Activated CD4-positive, alpha-beta T cell treated with anti-CD3 and anti-CD28 coated beads, Interleukin-2, amount 50 U/mL, for 4 hours (primary cell): ENCODE measurements at places on chromosomes 7 and 10.
A peak's percentile ranks its signal among the peaks of the same experiment; 100 is the strongest.

- DNase-seq, result no peak
These were observed 145.3 kb downstream of the DIP2C start for GRCh38 chr10:543862-544822.

GRCh38 chr7:130356121-130356875, 11.7 kb downstream of the CPA5 start:
- no peak for DNase-seq

- no peak for DNase-seq
These were observed 3.8 kb downstream of the MCM10 start for GRCh38 chr10:13165177-13165576.

GRCh38 chr7:1377111-1377909, 82.0 kb downstream of the MICALL2 start:
- no peak for DNase-seq

- no peak for DNase-seq
These were observed 8.2 kb downstream of the ZCCHC24 start for GRCh38 chr10:79437111-79437814.

DNA sequence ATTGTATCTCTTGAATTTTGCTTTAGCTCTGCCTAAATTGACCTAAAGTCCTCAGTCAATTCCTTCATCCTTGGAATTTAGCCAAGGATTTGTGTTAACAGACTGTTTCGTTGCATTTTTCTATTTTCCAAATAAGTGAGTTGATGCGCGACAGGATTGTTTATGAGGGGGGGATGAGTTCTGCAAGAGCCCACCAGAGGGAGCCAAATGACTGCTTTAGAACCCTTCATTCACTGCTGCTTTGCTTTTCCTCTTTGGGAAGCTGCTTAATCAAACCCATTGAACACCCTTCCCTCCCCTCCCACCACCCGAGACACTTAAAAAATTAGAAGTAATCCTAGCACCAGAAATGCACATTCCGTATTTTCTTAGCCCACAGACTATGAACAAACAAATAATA, 33.7 kb upstream of the PTF1A start:
- peak; percentile 20 for DNase-seq

GRCh38 chr7:86574006-86574405, 69.7 kb upstream of the GRM3 start:
- no peak for DNase-seq

- DNase-seq, result no peak
These were observed 165.0 kb upstream of the HDAC9 start for GRCh38 chr7:18330548-18330947.

DNA sequence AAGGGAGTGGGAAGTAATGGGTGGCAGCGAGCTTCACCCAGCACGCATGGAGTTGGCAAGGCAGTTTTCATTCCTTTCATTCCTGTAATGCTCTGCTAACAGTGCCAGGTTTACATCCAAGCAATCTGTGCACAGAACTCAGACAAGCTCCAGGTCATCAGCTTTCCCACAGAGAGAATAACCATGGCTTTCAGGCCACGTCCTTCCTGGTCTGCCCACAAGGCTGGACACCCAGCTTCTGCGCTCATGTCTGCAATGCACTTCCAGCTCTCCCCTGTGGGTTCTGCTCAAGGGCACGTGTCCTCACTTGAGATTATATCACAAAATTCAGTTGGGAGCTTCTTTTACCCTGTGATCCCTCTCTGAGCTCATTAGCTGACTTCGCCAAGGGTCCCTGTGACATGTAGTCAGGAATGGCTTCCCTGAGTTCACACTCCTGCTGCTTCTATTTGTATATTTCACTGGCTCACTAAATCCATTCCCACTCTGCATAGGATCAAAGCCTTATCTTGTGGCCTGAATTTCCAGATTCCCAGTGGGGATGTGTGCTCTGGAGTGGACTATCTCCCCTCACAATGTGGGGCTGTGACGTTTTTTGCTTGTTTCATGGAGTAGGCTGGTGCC, 18.6 kb downstream of the AKR1C2 start:
- DNase-seq, result no peak

DNA sequence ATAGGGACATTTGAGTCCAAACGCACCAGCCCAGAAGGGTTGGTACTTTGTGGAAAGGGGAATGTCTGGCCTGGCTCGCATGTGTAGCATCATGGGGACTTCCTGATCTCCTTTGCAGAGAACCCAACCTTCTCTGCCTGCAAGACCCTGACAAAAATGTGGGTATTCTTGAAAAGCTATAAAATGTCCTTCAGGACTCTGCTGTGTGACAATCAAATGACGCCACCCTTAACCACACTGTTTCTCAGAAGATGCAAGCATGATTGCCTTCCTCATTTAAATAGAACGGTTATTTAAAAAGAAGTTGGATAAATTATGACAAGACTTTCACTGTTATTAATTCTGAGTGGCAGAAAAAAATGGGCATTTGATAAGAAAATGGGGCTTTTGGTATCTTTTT, 15.1 kb upstream of the GPR15LG start:
- DNase-seq, result no peak

- no peak for DNase-seq
These were observed 62.7 kb downstream of the CUZD1 start for GRCh38 chr10:122782911-122783310.

- no peak for DNase-seq
These were observed 24.1 kb downstream of the ABRAXAS2 start for GRCh38 chr10:124825702-124826101.

DNA sequence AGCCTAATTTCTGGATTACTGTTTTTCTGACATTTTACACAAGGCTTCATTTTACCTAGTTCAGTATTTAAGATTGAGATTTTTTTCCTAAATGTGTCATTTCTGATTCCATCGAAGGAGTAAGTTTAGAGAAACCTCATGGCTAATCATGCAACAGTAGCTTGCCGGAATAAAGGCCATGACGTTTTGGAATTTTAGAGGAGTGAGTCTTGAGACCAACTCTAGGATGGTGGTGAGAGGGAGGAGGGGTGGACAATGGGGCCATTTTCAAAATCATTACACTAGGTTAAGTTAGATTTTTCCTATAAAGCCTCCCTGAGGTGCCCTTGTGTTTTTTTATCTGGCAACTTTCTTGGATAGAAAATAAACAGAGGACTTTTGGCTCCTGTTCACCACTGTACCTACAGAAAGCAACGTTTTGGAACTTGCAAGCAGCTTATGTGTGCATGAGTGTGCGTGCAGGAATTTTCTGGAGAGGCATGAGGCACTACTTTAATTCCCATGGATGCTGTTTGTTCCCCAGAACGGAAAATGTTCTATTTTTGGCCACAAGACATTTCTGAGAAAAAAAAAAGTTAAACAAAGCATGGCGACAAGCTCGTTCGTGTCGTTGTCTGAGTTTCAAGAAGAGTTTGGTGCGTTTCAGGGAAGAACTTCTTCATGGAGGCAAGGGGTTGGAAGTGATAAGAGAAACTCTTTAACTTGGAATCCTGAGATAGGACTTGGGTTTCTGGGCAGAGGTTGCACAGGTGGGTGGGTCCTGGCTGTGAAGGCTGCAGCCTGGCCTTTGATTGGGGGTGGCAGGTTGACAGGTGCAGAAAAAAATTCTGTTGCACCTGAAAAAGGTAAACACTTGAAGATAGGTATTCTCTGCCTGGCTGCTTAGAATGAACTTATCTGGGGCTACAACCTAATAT, 178.1 kb downstream of the PTEN start:
- DNase-seq, result no peak

DNA sequence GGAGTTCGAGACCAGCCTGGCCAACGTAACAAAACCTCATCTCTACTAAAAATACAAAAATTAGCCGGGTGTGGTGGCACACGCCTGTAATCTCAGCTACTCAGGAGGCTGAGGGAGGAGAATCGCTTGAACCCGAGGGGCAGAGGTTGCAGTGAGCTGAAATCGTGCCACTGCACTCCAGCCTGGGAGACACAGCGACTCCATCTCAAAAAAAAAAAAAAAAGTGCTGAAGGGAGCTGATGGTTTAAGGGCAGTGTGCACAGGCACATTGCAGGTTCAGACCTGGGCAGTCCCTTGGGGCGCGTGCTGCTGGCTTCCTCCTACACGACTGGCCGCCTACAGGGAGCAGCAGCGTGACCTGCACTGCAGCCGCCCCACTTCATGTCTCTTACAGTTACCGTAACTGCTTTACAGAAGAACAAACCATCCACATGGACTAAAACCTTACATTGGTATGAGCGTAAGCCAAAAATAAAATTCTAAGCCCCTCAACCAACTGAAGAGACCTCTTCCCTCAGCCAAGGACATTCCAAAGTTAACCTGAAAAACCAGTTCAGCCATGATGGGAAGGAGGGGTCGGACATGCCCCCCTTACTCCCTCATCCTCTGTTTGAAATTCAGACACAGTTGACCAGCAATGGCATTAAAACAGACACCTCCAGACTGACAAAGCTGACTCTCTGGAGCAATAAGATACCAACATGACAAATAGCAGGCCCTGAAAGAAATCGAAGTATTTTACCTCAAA, 262.2 kb downstream of the ZMYND11 start:
- no peak for DNase-seq

- no peak for DNase-seq
These were observed 165.6 kb upstream of the PRR15 start for GRCh38 chr7:29398011-29398410.

DNA sequence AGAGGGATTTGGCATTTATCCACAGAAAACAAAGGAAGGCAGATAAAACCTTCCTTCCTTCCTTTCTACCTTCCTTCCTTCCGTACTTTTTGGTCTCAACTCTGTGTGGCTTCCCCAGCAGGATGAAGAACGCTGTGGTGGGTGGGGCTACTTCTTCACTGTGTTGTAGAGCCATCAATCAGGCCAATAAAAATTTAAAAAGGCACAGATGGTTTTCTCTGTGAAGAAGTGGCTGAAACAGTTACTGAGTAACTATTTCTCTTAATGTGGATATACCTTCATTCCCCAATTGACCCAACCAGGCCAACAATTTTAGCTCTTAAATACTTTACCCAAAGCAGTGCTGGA, 75.8 kb downstream of the ZNF92 start:
- no peak for DNase-seq

- no peak for DNase-seq
These were observed 16.9 kb upstream of the AKR1E2 start for GRCh38 chr10:4809156-4809555.

DNA sequence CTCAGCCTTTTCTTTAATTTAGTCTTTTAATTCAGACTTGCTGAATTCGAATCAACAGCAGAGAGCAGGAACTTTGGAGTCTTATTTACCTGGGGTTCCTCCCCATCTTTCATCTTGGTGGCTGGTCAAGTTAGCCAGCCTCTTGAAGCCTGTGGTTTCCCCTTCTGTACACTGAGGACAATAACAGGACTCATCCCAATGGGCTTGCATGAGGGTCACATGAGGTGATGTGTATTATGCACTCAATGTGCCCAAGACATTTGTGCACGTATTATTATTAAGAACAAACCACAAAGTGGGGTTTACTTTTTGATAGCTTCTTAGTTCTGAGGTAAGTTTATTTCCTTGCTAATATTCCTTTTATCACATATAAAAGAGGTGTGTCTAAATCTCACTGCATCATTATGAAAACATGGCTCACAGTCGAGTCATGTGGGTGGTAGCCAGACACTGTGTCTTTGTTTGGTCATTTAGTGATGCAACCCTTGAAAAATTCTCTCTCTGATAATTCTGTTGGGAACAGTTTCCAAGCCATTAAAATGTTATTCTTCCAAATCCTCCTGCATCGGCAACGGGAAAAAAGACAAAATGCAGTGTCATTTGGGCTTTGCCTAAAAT, 86.5 kb upstream of the GRB10 start:
- DNase-seq, result no peak

- DNase-seq, result no peak
These were observed 3.6 kb upstream of the ITGB8 start for GRCh38 chr7:20327055-20327454.

- DNase-seq, result no peak
These were observed 674.8 kb upstream of the C7orf33 start for GRCh38 chr7:147915781-147916180.

DNA sequence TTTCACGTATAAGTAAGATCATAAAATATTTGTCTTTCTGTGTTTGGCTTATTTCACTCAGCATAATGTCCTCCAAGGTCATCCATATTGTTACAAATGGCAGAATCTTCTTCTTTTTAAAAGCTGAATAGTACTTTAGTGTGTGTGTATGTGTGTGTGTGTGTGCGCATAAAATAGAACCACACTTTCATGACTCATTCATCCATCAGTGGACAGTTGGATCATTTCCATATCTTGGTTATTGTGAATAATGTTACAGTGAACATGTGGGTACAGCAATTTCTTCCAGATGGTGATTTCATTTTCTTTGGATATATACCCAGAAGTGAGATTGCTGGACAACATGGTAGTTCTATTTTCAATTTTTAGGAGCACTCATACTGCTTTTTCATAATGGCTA, 622.4 kb downstream of the NRG3 start:
- no peak for DNase-seq

- no peak for DNase-seq
These were observed 59.9 kb downstream of the HIBADH start for GRCh38 chr7:27602766-27603165.

DNA sequence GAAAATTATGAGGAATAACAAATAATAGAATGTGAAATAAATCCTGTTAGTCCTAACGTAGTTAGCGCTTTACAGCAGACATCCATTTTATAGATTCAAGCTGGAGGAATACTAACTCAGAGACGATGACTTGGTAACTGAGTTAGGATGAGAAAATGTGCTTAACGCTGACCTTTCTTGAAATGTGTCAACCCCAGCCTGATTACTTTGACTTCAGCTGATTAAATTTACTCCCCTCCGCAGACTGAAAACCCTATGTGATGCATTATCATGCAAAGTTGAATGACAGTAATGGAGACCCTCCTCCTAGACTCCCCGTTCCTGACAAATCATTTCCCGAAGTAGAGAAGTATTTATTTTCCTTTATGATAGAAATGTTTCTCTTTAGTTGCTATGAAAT, 54.5 kb downstream of the WDFY4 start:
- DNase-seq, result no peak

GRCh38 chr7:32070406-32071360, at the start of gene PDE1C:
Gene PDE1C (minus strand): TSS chr7:32070407.
- DNase-seq, result no peak

DNA sequence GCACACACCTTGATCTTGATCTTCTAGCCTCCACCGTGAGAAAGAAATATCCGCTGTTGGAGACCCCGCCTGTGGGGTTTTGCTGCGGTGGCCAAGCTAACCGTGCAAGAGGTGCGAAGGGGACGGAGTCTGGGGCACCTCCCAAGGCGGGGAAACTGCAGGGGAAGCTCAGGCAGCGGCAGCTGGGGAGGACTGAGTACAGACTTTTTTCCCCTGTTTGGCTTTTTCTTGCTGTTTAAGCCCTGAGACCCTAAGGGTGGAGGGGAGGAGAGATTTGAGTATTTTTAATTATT, 108.0 kb downstream of the DNAJB6 start:
- no peak for DNase-seq
